Stimulated activated CD4-positive, alpha-beta T cell treated with anti-CD3 and anti-CD28 coated beads, Interleukin-4, amount 100 ng/mL, for 48 hours (primary cell): ENCODE measurements at places on chromosomes 12 and 14.

- DNase-seq, result no peak
Observed at GRCh38 chr14:42391146-42391834, 784.6 kb downstream of the LRFN5 start.

DNA sequence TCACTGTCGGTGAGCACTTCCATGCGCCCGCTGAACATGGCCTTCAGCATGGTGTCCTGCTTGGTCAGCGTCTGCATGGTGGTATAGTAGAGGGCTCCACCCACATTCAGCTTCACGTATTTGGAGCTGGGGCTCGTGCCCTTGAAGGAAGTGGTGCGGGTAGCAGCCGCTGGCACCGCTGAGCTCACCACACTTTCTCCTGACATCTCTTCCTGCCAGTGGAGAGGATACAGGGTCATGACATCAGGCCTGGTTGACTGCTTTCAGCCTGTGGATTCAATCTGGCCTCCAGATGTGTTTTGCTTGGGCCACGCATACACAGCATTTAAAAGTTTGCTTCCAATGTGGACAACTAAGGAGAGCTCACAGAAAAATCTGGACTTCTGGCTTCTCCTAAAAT is 7.6 kb downstream of the KCTD10 start:
- no peak for DNase-seq

DNA sequence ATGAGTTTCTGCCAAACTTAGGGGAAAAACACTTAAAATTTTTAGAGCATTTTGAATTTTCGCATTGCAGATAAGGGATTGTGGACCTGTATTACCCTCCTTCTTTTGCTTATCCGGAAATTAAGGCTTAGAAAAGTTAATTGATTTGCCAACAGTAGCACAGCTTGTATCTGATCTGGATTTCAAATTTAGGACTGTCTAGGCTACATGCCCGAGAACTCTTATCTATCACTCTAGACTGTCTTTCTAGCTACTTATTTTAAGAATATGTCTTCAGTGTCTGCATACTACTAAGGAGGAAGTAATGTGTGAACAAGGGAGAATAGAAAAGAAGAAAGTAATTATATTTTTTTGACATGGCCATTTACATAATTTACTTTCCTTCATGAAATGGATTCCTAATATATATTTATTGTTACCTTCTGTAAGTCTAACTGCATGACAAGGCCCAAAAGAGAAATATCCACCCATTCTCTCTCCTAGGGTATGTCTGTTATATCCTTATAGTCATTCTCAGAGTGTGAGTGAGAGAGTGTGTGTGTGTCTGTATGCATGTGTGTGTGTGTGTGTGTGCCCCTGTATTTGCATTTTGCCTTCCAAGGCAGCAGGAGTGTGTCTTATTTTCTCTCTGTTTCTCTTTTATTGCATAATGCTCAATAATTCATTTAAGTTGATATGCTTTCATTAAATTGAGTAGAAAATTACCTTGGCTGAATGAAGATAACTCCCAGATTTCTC is 132.1 kb downstream of the SLC5A8 start:
- no peak for DNase-seq

- no peak for DNase-seq
Observed at GRCh38 chr12:111225307-111225706, 143.6 kb downstream of the PHETA1 start.

DNA sequence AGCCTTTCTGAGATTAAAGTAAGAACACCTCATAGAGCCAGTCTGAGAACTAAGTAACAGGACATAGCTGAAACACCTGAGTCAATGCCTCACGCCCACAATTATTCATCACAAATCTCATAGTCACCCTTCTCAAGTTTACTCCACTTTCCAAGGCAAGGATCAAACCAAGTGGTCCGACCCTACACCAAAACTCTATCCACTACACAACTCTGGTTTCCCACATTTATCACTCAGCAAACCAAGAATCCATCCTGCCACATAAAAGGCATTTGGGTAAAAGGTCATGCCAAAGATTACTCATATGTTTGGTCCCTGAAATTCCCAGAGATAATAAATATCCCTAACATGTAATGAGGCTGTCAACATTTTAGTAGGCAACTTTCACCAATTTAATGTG is 144.1 kb downstream of the RPAP3 start:
- no peak for DNase-seq

- DNase-seq, result no peak
Observed at GRCh38 chr14:24978862-24979724, 70.9 kb downstream of the STXBP6 start.
